Left lung (tissue), 14 donors: ENCODE measurements at places on chromosomes 12 and 14.

GRCh38 chr12:47777741-47778558 lies 4.9 kb downstream of the SLC48A1 start:
- no peak for DNase-seq

DNA sequence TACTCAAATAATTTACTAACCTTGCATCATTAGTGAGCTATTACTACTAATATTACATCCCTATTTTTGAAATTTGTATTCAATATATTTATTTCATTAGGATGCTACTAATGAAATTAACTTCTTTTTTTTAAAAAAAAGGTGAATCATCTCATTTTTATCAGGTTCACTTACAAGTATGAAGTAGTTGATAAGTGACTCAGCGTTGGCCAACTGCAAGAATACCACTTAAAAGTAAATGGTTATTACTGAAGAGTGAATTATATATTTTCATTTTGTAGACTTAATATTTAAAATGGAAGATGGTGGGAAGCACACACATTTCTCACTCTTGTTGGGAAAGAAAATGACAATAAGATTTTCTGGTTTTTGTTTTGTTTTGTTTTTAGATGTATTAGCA lies 19.6 kb downstream of the OR4N2 start:
- DNase-seq, result no peak

DNA sequence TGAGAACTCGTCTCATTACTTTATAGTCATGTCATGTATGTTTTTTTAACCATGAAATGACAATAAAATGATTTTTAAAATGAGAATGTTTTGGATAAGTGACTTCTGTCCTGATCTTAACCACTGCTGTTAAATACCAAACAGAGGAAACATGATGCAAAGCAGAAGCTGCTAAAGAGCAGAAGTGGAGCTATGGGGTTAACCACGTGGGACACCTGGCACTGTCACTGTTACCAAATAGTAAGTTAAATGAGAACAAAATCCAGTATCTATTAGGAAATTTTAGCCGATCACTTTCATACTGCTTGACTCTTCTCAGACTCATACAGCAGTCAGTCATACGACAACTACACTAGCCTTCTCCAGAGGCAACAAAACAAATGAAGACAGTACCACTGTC lies 82.4 kb downstream of the SCAF11 start:
- no peak for DNase-seq

DNA sequence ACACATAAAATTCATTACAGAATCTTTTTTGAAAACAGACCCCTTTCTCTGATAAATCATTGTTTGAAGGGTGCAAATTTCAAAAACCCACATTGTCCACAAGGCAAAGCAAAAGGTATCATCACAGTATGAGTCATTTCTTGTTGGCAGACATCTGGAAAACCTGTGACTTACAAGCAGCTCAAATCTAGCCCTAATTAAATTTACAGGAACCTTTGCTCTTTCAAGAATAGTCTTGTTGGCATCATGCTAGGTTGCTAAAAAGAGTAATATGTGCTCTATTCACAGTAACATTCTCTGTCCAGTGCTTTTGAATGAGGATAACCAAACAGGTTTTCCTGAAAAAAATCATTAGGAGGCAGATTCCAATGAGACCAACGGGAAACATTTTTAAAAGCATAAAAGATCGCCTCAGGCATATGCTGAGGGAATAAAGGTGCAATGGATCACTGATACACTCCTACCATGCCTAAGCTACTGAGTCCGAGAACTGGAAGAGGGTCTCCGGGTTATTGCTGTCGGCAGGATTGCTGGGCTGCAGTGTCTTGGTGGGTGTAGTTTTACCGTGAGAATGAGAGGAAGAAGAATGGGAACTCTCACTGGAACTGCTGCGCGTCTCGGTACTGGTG lies 55.5 kb upstream of the TTC7B start:
- no peak for DNase-seq

DNA sequence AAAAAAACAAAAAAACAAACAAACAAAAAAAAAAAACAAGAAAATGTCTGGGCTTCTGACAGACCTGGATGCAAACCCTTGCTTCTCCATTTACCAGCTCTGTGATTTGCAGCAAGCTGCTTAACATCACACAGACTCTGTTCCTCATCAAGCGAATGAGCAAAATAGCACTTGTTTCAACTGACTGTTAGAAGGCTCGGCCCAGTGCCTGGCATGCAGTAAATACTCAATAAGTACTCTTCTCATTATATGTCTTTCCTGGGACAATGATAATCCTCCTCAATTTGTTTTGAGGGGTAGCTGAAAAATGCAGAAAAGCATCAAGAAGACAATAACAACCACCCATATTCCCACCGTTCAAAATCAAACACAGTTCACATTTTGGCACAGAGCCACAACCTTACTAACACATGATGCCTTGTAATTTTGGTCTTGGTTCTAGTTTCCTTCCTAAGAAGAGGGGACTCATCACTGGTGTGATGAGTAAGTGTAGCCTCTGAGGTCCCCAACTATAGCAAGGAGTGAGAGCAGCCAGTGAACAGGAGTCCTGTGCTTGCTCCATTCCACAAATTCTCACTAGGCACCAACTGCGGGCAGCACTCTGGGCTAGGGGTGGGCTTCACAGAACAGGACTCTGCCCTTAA lies 60.4 kb downstream of the TTC7B start:
- DNase-seq, result no peak

DNA sequence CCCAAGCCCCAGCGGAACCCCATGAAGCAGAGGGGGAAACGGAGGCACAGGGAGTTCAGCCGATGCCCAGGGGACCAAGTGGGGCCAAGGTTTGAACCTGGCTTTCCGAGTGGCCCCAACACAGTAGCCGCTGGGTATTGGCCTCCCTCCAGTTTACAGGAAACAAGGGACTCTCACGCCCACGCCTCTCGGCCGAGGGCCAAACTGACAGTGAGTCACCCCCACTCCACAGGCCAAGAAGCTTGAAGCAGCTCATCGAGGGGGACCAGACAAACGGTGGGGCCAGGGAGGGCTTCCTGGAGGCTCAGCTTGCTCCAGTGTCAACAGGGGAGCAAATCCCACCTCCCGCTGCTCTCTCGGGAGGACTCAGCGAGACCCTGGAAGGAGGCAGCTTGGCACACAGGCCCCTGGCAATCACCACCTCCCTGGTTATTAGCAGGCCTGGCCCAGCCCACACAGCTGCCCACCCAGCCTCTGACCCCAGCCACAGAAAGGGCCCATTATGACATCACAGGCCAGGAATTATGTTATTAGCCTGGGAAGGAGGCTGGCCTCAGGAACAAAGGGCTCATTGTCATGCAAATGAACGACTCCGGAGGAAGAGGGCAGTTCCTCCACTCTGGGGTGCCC lies 54.6 kb downstream of the NCOR2 start:
- peak; percentile 92 for DNase-seq

DNA sequence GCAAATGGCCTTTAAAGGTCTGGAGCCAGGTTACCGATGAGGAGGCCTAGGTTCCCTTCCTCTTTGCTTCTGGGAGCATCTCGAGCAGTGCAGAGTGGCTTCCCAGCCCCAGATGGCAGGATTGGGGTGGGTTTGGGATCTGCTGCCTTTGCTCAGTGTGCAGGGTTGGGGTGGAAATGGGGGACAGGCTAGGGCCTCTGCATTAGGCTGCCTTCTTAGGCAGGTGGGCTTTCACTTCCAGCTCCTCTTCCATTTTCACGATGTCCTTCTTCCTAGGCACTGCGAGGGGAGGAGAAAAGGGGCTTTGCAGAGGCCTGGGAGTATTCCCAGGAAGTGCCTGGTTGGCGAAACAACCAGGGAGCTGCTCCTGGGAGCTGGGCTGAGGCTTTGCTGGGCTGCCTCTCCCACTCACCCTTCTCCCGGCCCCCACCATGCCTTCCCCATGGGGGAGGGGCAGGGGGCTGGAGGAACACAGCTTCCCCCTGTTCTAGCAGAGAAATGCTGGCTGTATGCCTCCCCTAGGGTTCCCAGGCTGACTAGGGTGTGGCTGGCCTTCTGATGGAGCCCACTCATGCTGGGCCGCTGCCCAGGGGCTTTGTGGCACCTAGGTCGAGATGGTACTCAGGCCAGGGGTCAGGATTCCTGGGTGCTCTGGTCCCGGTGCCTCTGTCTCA lies 2.4 kb downstream of the NR4A1 start:
- no peak for DNase-seq

GRCh38 chr12:51867371-51867770 lies 18.9 kb upstream of the FIGNL2 start:
- DNase-seq, result no peak

DNA sequence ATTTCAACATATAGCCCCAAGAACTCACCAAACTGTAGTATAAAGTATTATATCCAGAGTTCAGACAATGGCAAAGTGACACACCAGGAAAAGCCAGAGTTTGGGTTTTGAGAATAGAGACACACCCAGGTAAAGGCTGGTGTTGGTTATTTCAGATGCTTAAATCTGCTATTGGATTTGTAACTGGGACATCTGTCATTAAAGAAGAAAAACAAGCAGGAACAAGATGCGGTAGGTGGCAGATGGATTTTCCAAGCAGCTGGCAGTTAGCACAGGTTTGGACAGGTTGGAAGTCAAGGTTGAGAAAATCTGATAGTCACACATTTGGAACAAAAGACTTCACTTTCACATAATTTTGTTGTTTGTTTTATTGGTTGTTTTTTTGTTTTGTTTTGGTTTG lies 14.4 kb upstream of the CDK17 start:
- no peak for DNase-seq

- DNase-seq, result no peak
Measured at GRCh38 chr14:68421116-68421515, 371.8 kb downstream of the ZFP36L1 start.

DNA sequence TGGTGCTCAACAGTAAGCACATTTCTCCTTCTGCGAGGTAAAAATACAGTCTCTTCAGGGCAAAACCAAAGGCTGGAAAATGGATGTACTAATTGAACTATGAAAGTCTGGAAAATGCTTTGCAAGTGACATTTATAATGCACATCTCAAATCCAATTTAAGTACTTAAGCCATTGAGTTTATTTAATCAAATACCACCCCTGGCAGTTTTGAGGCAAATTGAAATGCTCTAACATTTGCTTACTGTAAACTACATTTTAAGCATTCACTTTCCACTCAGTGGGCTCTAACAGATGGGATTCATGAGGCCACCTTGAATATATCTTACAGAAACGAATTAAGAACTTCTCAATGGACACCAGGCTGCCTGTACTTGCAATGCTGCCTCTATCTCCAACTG lies 69.7 kb downstream of the HELB start:
- DNase-seq, result no peak

GRCh38 chr14:64720131-64720576 lies 15.9 kb downstream of the PLEKHG3 start:
- DNase-seq, result no peak

GRCh38 chr12:106671840-106672239 lies 89.0 kb downstream of the RFX4 start:
- DNase-seq, result no peak

DNA sequence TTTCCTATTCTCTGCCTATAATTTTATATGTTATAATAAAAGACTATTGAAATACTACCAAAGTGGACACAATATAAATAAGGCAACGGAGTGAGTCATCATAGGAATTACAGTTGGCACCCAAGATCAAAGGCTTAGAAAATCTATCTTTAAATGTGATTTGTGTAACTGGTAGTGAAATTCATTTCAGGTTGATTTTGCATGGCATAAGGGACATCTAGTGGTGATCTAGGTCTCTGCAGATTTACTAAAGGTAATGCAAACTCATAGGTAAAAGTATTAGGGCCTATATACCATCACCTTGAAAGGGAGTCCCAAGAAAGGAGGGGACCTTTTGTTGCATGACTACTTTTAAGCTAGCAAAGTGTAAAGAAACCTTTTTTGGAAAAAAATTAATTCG lies 527.2 kb downstream of the NRXN3 start:
- no peak for DNase-seq

DNA sequence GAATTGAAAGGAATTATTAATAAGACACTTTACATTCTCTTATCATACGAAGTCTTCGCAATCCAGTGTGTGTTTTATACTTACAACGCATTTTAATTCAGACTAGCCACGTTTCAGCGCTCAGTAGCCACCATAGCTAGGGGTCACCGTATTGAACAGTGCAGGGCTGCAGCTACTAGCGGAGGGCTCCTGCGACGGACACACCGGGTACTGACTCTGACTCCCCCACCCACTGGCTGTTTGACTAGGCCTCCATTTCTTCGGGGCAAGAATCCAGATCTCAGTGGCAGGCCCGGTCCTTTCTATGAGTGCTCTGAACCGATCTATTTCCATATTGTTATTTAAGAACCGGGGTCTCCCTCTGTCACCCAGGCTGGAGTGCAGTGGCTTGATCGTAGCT lies 1.5 kb upstream of the CDK2AP1 start:
- no peak for DNase-seq

GRCh38 chr12:546265-546919 lies 86.7 kb downstream of the B4GALNT3 start:
- no peak for DNase-seq

GRCh38 chr12:113052326-113052725 lies 4.2 kb upstream of the DTX1 start:
- DNase-seq, result no peak

DNA sequence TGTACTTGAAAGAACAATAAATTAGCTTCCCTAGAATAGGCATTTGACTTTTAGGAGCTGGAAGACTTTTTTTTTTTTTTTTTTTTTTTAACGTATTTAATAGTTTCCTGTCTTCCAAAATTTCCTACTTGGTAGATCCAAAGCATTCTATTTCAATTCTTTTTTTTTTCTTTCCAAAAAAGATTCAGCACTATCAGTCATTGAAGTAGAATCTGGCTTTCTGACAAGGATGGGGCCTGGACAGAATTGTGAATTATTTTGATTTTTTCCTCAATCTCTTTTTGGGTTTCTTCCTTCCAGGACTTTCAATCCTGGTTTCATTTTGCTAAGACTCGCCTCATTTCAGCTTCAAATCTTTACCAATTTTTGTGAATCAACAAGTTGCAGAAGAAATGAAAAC lies 21.2 kb downstream of the GNG2 start:
- DNase-seq, result no peak

- DNase-seq, result no peak
Measured at GRCh38 chr12:131123817-131124216, 170.1 kb downstream of the ADGRD1 start.

- DNase-seq, result no peak
Measured at GRCh38 chr14:75383721-75384120, 44.1 kb upstream of the JDP2 start.

DNA sequence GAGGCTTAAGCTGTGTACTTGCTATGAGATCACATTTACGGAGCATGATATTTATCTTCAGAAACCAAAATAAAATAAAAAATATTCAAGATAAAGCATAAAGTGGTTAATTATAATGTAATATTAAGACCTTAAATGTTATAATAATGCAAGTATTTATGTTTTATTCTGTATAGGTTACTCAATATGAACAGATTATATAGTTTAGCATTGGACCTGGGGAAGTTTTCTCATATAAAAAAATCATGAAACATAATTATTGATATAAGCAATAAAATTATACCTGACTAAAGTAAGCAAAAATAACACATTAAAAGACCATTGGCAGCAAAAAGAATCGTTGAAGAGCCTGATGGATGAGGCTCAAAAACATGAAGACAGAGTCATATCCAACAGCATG lies 516.2 kb downstream of the SLC16A7 start:
- DNase-seq, result no peak

DNA sequence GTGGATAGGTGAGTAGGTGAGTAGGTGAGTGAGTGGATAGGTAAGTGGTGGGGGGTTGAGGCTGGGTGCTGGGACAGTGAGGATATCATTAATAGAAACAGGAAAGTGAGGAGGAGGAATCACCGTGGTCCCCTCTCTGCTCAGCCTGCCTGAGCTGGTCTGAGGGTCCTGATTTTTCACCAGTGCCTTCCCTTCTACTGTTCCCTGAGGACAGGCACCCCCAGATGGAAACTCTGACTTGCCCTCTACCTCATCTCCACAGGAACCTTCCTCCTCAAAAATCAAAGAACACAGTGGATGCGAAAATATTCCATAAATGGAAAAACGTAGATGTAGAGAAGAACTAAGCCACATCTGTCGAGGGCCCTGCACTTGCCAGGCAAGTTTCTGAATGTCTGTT lies 1.9 kb downstream of the GPR68 start:
- no peak for DNase-seq
